Ovary (tissue), 10 donors: ENCODE measurements at places on chromosomes 5 and 9. TPM values are rescaled to one million over a fixed set of nuclear protein-coding genes. Genes with fewer than 3 reads are reported as not detected.

Gene DNAJC25
- 6.4 TPM for total RNA-seq

DNA sequence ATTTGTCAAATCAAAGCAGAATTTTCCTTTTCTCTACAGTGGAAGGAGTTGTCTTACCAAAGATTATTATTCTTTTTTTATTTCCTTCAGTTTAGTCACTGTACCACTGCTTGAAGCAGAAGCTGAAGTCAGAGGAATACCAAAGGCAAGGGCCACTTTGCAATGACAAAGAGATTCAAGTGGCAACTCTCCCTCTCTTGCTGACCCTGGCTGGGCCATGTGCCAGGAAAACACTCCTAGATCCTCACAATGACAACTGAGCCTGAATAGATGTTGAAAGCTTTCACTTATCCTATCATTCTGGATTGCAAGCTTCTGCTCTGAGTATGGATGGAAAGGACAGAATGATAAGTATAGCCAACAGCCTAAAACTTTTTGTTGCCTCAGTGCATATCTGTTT, 618.3 kb downstream of the NR2F1-AS1 start:
- no peak for DNase-seq
- no peaks in the 10 kb centered on the region for H3K36me3 ChIP-seq
- no peak overlapping the region for H3K27ac ChIP-seq
- H3K27me3 ChIP-seq = no peaks in the 10 kb centered on the region

- no peak for DNase-seq
- no peak overlapping the region for H3K27ac ChIP-seq
- no peaks in the 10 kb centered on the region for H3K27me3 ChIP-seq
- no peaks in the 10 kb centered on the region for H3K4me1 ChIP-seq
- no peaks in the 10 kb centered on the region for H3K36me3 ChIP-seq
These were observed 143.7 kb downstream of the ARHGAP26 start for GRCh38 chr5:142913728-142914338.

DNA sequence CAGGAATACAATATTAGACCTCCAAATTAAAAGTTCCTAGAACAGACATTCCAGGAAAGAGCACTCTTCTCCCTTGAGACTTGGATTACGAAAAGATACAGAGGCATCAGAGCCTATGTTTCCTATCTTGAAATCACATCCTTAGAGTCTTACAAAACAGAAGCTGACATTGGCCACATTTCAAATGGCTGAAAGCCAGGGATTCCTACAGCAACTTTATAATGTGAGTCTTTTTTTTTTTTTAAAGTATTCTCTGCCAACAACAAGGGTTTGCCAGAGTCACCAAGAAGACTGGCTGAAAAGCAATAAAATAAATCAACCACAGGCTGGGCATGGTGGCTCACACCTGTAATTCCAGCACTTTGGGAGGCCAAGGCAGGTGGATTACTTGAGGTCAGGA, 63.1 kb downstream of the TRPM6 start:
- no peak overlapping the region for H3K4me3 ChIP-seq
- H3K27ac ChIP-seq = no peak overlapping the region
- no peak for DNase-seq
- no peaks in the 10 kb centered on the region for H3K4me1 ChIP-seq

Gene SPAAR
- total RNA-seq = 0.33 TPM

- no peak for DNase-seq
- H3K4me3 ChIP-seq = no peak overlapping the region
- H3K36me3 ChIP-seq = no peaks in the 10 kb centered on the region
- no peaks in the 10 kb centered on the region for H3K27me3 ChIP-seq
These were observed 10.5 kb downstream of the IRF1 start for GRCh38 chr5:132480042-132480441.

- DNase-seq = no peak
- no peak overlapping the region for H3K4me3 ChIP-seq
- H3K36me3 ChIP-seq = no peaks in the 10 kb centered on the region
- H3K4me1 ChIP-seq = peaks cover 1% of the 10 kb centered on the region
- no peaks in the 10 kb centered on the region for H3K27me3 ChIP-seq
These were observed 217.0 kb downstream of the TMEM38B start for GRCh38 chr9:105911104-105911911.

DNA sequence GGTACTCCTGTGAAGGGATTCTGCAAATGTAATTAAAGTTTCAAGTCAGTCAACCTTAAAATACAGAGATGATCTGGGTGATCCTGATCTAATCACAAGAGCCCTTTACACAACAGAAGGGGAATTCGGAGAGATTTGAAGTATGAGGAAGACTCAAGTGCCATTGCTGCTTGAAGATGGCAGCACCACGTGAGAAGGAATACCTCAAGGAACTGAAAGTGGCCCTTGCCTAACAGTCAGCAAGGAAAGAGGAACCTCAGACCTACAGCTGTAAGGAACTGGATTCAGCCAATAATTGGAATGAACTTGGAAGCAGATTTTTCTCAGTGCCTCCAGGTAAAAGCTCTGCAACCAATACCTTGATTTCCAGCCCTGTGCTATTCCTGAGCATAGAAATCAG, 87.4 kb downstream of the THBS4 start:
- H3K4me1 ChIP-seq = no peaks in the 10 kb centered on the region
- DNase-seq = no peak
- H3K27me3 ChIP-seq = no peaks in the 10 kb centered on the region
- no peak overlapping the region for H3K27ac ChIP-seq
- H3K4me3 ChIP-seq = no peak overlapping the region

DNA sequence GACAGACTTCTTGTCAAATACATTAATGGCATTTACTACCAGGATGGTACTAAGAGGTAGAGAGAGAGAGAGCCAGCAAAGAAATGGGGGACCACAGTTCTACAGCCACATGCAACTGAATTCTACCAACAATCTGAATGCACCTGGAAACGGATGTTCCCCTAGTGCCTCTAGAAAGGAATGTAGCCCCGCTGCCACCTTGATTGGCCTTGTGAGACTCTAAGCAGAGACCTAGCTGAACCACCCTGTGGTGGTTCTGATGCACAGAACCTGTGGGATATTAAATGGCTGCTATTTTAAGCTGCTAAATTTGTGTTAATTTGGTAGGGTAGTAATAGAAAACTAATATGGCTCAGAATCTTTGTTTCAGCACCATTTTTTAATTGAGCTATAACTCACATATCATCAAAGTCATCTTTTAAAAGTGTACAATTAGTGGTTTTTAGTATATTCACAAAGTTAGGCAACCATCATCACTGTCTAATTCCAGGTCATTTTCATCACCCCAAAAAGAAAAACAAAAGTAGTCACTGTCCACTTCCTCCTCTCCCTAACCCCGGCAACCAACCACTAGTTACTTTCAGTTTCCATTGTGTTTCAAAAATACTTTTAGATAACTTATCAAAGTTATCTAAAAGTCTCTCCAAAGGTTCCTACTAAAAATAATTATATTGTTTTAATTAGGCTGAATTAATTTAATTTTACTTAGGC, 51.7 kb downstream of the CPLANE1 start:
- no peaks in the 10 kb centered on the region for H3K4me1 ChIP-seq
- no peak for DNase-seq
- no peak overlapping the region for H3K4me3 ChIP-seq
- no peaks in the 10 kb centered on the region for H3K36me3 ChIP-seq

- no peaks in the 10 kb centered on the region for H3K27me3 ChIP-seq
- no peaks in the 10 kb centered on the region for H3K36me3 ChIP-seq
- no peak overlapping the region for H3K4me3 ChIP-seq
- DNase-seq = no peak
- no peaks in the 10 kb centered on the region for H3K4me1 ChIP-seq
These were observed 109.1 kb downstream of the ZCCHC7 start for GRCh38 chr9:37229455-37229854.

Gene AJM1
- total RNA-seq = 1.4 TPM

Gene SLC6A7
- not detected for total RNA-seq

DNA sequence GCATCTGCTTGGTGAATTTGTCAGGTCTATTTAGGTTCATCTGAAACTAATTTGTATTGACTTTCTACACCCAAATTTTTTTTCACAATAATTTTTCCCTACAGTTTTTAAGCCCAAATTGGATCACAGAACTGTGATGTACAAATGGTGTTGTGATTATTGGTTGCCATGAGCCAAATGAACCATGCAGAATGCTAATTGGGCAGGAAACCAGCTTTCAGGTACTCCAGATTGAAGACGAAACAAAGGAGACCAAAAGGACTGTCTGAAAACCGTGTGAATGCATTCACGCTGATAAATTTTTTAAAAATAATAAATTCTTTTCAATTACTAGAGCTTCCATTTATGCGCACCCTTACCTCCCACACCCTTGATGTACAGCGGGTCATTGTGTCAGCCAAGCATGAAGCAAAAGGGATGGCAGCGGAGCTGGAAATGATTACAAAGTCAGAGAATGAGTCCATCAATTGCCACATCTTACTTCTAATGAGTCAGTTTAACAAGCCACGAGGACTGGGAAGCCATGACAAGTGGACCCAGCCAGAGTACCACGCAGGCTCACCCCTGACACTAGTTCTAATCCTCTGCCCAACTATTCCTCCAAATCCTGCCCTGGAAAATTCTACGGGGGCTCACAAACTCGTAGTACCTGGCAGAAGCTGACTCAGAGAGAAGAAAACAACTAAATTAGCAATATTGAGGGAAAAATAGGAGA, 66.5 kb downstream of the SEMA6A start:
- no peak overlapping the region for H3K4me3 ChIP-seq
- DNase-seq = no peak
- no peak overlapping the region for H3K27ac ChIP-seq
- peaks cover 1% of the 10 kb centered on the region for H3K4me1 ChIP-seq
- no peaks in the 10 kb centered on the region for H3K36me3 ChIP-seq

DNA sequence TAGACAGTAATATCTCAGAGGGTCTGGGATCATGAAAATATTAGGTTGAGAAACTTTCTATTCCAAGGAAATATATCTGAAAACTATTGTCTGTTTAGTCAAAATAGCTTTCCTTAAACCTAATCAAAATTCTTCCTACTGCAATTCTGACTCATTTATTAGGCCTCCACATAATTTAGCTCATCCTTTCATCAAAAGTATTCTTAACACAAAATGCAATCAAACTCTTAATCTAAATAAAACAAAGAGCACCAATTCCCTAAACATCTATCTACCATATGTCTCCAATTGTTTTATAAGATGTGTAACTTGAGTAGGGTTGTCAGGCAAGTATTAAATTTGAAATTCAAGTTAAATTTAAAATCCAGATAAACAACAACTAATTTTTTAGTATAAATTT, 142.1 kb downstream of the PLK2 start:
- H3K36me3 ChIP-seq = no peaks in the 10 kb centered on the region
- no peak overlapping the region for H3K27ac ChIP-seq
- H3K4me1 ChIP-seq = no peaks in the 10 kb centered on the region
- no peak for DNase-seq
- no peak overlapping the region for H3K4me3 ChIP-seq
- H3K27me3 ChIP-seq = no peaks in the 10 kb centered on the region

DNA sequence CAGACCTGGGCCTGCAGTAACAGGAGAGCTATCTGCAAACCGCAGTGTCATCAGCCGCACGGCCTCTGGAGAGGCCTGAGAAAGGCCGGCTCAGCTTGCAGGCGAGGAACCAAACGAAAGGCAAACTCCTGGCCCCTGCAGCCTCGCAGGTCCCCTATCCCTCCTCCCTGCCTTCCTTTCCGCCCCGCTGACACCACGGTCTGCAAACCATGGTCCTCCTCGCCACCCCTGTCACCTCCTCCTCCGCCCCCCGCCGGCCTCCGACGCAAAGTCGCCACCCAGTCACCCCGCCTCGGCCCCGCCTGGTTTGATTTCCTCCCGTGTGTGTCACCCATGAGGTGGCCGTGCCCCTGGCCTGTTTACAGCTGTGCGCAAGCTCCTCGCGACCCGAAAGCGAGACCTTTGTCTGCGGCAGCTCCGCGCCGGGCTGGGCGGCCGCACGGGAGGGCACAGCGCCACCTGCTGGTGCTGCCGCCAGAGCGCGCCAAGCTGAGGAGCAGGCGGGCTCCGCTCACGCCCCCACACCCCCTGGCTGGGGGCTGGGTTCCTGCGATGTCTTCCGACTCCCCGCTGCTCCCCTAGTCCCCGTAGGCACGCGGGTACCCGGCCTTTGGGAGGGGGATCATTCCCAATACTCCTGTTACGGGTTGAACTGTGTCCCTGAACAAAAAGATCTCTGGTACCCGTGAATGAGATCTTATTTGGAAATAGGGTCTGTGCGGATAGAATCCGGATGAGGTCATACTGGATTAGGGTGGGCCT, 19.4 kb downstream of the GBGT1 start:
- peak; percentile 76 for DNase-seq
- H3K4me3 ChIP-seq = peak overlapping the region; percentile 38
- H3K27me3 ChIP-seq = no peaks in the 10 kb centered on the region
- H3K4me1 ChIP-seq = peaks cover 14% of the 10 kb centered on the region

DNA sequence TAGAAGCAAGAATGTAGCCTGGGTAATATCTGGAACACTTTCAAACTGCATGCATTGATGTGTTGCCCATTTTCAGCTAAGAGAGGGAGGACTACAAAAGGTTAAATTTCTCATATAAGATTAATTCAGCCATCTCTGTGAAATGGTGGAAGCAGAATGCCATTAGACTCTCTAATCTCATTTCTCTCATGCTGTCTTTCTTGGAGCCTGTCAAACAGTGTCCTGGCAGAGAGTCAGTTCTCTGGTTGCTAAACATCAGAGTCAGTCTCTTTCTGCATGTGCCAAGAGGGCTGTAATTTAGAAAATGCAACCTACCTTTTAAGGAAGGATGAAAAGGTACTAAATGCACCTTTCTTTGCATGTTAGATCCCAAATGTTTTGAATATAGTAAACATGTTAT, 910 bp upstream of the GARNL3 start:
- no peaks in the 10 kb centered on the region for H3K27me3 ChIP-seq
- no peaks in the 10 kb centered on the region for H3K4me1 ChIP-seq
- no peak overlapping the region for H3K27ac ChIP-seq
- no peak for DNase-seq
